ENCODE measurements at places on chromosomes 12 and 14.

DNA sequence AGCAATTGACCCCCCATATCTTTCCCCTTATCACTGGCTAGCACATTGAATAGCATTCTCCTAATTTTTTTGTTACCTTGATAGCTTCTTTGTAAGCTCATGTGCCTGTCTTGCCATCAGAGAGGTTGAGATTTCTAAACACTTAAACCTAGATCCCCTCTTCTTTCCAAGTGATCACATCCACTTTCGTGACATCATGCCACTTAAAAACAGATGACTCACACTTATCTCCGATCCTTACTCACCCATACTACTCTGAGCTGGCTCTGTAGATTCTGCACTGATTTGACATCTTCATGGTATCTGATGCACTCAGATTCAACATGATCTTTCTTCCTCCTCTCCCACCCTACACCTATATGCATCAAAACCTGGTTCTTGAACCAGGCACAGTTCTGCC lies 10.5 kb downstream of the GPR137C start:
- DNase-seq, result no peak

DNA sequence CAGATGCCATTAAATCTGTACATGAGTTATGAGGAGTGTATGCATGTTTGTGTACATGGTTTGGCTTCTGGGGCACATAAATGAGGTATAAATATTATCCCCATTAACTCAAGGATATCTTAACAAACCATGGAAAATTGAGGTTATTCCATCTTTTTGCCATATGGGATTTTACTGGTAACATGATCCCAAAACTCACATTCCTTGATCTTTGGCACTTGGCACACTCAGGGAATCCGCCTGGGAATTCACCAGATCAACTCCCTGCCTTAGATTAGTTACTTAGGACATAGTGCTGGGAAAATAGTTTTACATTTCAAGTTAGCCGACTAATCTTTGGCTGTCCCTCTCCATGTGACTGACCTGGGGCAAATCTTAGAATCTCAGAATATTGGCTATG lies 16.9 kb downstream of the CDKN1B start:
- no peak for DNase-seq

DNA sequence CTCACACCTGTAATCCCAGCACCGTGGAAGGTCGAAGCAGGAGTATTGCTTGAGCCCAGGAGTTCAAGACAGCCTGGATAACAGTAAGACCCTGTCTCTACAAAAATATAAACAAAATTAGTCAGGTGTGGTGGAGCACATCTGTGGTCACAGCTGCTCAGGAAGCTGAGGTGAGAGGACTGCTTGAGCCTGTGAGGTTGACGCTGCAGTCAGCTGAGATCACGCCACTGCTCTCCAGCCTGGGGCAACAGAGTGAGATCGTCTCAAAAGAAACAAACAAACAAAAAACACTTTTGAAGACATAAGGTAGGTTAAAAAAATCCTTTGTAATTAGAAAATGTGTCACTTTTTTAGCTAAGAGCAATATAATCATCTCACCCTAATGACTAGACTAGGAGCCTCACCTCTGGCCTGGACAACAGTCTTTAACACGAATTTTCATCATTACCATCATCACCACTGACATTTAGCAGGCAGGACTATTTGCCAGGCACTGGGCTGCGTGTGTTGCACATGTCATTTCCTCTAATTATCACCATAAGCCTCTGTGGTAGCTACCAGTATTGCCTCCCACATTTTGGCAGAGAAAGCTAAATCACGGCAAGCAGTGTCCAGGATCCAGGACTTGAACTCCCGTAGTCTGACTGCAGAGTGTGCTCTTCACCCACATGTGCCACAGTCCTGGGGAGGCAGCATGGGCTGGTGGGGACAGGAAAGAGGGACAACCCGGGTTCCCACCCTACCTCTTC lies 4.6 kb upstream of the SYCP3 start:
- DNase-seq, result no peak

DNA sequence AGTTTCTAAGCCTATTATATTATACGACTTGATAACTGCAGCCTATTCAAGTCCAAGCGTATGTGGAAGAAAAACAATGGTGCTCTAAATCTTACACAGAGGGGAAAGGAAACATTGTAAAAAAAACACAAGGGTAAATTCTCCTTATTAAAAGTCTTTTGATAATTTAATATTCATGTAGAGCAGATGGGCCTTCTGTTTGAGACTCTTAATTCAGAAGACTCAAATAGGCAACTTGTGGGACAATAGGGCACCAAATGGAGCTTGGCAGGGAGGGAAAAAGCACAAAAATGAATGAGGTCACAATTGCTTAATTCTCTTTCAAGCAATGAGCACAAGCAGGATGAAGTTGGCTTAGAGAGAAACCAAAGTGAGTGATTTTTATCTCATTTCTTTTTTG lies 159.4 kb downstream of the NELL2 start:
- DNase-seq, result no peak

- DNase-seq, result no peak
Measured at GRCh38 chr14:105568859-105569766, 42.7 kb downstream of the TMEM121 start.

DNA sequence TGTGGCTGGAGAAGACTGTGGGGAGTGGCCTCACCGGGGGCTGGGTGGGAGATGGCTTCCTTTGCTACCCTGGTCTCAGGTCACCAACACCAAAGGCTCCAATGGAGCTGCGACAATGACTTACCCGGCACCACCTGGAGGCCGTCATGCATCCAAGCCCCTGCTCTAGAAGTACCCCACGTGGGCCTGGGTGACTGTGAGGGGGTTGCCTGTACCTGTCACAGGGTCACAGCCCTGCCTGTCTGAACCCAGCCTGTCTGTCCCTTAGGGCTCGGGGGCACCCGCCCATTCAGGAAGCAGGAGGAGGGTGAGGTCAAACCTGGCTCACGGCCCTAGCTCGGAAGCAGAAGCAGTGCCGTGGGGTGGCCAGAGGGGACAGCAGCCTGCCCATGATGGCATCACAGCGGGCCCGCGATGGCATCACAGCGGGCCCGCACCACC lies 18.9 kb downstream of the ABCB9 start:
- DNase-seq, result no peak

- no peak for DNase-seq
Measured at GRCh38 chr14:64930085-64930843, 12.3 kb downstream of the GPX2 start.

GRCh38 chr12:80441921-80442320 lies 2.1 kb upstream of the PTPRQ start:
- no peak for DNase-seq

GRCh38 chr12:14199455-14200198 lies 165.9 kb upstream of the ATF7IP start:
- DNase-seq, result no peak

DNA sequence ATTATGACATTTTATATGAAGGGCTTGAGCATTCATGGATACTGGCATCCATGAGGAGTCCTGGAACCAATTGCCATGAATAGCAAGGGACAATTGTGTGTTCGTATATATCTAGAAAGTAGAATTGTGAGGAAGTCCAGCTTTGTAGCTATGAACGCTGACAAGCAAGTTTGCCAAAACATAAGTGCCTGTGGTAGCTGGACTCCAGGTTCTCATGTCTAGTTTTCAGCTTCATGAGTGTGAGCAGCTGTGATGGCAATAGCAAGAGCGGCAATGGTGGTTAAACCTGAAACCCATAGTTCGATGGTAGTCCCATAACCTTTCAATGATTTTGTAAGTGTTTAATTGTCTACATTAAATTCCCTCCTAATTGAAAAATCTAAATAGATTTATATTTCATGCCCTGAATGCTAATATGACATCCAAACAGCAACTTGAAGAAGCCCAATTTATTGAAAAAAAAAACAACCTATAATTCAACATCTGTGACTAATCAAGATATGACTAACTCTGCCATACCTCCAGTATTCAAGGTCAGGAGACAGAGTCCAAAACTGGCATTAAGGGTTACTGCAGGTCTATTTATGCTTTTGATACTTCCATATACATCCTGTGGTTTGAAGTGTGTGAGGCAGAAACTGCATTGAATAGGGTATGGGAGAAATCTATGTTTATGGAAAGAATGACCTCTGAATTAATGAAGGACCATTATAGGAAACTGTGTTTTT lies 50.3 kb upstream of the PCED1B start:
- no peak for DNase-seq

Measured in activated T-helper 1 cell treated with anti-CD3 and anti-CD28 coated beads, Interleukin-2, amount 50 U/mL, for 16 hours (primary cell).